ENCODE measurements at places on chromosomes 12 and 14. TPM values are rescaled to one million over a fixed set of nuclear protein-coding genes. Genes with fewer than 3 reads are reported as not detected.

FGF23 gene
- total RNA-seq = not detected

HOXC10 gene
- total RNA-seq = 10.9 TPM

KRT71 gene
- not detected for total RNA-seq

IFNG-AS1 gene
- 0.16 TPM for total RNA-seq

GRCh38 chr14:81931828-81932227 lies 398.2 kb upstream of the SEL1L start:
- DNase-seq = no peak

- DNase-seq = no peak
Measured at GRCh38 chr12:91639327-91639726, 456.7 kb upstream of the DCN start.

- DNase-seq = no peak
Measured at GRCh38 chr14:91484744-91485143, 25.4 kb downstream of the PPP4R3A start.

DNA sequence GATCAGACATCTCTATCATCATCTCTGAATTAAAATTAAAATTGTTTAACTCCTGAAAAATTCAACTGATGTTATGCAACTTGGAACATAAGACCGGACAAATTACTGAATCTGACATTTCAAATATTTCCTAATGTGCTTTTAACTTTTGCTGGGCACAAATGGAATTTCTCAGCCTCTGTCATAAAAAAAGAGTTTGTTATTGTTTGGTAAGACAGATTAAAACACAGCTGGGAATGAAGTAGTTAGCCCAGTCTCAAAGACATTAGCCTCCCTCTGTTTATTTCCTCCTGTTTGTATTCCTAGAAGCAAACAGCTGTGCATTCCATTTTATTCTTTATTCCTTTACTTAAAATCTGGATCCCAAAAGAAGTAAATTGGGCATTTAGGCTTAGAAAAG lies 29.4 kb downstream of the PLEKHA5 start:
- no peak for DNase-seq

GRCh38 chr12:83753205-83753604 lies 1066.5 kb downstream of the TMTC2 start:
- no peak for DNase-seq

DNA sequence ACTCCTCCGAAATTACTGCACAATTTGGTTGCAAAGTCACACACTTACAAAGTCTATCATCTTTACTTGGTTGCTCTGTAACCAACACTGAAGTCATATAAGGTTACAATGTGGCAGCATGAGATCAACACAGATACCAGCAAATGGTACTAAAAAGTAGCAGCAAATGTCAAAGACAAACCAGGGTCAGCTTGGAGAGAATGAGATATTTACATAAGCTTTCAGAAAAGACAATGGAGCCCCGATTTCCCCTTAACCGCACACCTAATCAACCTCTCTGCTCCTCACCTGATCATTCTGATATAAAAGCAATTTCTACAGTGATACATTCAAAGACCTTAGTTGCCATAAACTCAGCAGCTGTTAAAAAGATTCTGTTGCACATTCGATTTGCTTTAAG lies 76.4 kb upstream of the FOXN3 start:
- DNase-seq = no peak

- DNase-seq = no peak
Measured at GRCh38 chr14:89721956-89722355, 232.6 kb downstream of the EFCAB11 start.

DNA sequence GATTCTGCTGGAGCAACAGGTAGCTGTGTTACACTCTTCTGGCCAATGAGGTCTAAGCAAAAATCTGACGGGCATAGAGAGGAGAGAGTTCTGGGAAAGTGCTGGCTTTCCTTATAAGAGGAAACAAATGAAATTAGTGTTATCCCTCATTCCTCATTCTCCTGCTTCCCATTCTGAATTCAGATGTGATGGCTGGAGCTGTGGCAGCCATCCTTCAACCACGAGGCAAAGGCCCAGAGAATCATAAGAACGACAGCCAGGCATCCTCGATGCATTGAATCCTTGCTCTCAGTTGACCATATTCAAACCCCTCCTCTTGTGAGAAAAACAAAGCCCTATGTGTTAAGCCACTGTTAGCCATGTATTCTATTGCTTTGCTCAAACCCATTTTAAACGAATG lies 27.5 kb upstream of the RIMBP2 start:
- DNase-seq = no peak

DNA sequence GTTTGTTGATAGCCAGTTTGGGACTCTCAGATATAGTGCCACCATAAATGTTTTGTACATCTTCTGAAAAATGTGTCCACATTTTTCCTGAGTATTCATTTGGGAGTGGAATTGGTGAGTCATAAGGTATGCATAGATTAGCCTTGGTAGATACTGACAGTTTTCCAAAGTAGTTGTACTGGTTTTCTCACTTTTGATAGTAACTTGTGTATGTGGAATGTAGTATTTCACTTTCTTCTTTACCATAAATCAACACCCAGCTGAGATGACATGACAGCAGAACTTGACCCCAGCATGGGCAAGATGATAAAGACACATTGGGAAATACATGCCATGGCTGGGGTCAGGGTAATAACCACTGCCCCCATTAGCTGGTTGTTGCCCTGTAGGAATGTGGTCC lies 5.4 kb downstream of the FBXW8 start:
- no peak for DNase-seq

- no peak for DNase-seq
Measured at GRCh38 chr14:99249389-99249788, 22.6 kb downstream of the BCL11B start.
